ENCODE measurements at places on chromosomes 13 and 19. TPM values are rescaled to one million over a fixed set of nuclear protein-coding genes. Genes with fewer than 3 reads are reported as not detected.
A peak's percentile ranks its signal among the peaks of the same experiment; 100 is the strongest.

Gene SHD
- not detected for total RNA-seq

Gene PGLYRP2
- 0.25 TPM for total RNA-seq

Gene MAST1
- total RNA-seq: 2.4 TPM

Gene UGGT2
- total RNA-seq: not detected

Gene SIAH3
- 0.07 TPM for total RNA-seq

Gene ZNF100
- 18.9 TPM for total RNA-seq

Gene C19orf38
- 1.2 TPM for total RNA-seq

Gene NUCB1
- 102 TPM for total RNA-seq

DNA sequence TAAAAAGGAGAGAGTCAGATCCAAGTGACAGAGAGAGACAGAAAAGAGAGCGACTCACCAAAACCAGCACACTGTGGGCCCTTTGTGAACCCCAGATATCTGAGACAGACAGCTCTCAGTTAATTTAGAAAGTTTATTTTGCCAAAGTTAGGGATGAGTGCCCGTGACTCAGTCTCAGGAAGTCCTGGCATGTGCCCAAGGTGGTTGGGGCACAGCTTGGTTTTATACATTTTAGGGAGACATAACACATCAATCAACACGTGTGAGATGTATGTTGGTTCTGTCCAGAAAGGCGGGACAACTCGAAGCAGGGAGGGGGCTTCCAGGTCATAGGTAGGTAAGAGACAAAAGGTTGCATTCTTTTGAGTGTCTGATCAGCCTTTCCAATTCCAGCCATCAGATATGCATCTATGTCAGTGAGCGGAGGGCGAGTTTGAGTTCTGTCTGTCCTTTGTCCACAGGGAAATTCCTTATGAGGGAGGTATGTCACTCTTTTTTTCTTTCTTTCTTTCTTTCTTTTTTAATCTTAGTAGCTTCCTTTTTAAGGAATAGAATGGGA, 37.2 kb upstream of the ATP11A start:
- H3K4me3 ChIP-seq: no peak overlapping the region
- no peak for DNase-seq
- H3K27me3 ChIP-seq: no peaks in the 10 kb centered on the region
- no peak overlapping the region for H3K27ac ChIP-seq

- no peak overlapping the region for H3K27ac ChIP-seq
- H3K27me3 ChIP-seq: no peaks in the 10 kb centered on the region
- H3K4me1 ChIP-seq: peaks cover 19% of the 10 kb centered on the region
- no peak overlapping the region for H3K4me3 ChIP-seq
Measured at GRCh38 chr19:16161840-16162239, 11.5 kb downstream of the CIB3 start.

DNA sequence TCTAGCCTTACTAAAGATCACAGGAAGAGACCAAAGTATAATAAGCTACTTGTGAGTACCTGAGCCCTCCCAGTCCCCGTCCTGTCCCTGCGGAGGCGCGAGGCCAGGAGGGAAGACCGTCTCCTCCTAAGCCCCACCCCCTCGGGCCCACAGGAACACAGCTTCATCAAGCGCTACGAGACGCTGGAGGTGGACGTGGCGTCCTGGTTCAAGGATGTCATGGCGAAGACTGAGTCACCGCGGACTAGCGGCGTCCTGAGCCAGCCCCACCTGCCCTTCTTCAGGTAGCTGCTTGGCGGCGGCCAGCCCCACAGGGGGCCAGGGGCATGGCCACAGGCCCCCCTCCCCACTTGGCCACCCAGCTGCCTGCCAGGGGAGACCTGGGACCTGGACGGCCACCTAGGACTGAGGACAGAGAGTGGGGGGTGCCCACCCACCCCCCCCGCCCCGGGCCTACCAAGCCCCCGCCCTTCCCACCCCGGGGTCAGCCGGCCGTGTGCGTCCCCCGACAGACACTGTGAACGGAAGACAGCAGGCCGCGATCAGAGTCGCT, 2.4 kb upstream of the TGFBR3L start:
- peaks cover 11% of the 10 kb centered on the region for H3K4me1 ChIP-seq
- H3K36me3 ChIP-seq: peaks cover 19% of the 10 kb centered on the region
- DNase-seq: no peak
- H3K27ac ChIP-seq: no peak overlapping the region
- H3K4me3 ChIP-seq: no peak overlapping the region

DNA sequence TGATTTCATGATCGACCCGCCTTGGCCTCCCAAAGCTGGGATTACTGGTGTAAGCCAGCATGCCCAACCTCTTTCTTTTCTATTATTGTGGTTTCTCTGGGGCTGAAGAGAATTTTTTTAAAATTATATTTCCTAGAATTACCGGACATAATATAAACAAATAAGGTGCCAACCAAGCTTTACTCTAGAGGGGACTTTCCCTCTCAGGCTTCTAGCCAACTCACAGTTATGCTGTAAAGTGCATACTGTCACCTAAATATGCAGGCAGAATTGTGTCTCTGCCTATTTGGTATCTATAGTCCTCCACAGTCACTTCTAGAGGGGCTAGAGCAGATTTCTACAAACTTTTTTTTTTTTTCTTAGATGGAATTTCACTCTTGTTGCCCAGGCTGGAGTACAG, 41.6 kb upstream of the ZNF681 start:
- peaks cover 25% of the 10 kb centered on the region for H3K4me1 ChIP-seq
- H3K4me3 ChIP-seq: no peak overlapping the region
- peaks cover 12% of the 10 kb centered on the region for H3K36me3 ChIP-seq
- no peak for DNase-seq

DNA sequence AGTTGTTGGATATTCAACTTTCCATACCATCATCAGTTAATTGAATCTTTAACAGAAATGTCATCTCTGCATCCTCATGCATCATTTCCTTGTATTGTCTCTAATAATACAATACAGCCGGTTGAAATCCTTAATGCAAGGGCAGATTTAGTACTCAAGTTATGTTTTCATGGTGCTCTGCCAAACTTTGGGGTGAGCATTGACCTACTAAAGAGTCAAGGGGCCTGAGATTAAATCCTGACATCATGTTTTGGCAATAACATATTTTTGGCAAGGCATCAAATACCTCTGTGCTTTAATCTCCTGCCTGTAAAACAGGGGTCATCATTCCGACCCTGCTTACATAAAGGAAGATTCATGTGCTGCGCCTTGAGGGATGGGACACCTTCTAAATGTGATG, 42.7 kb upstream of the ABCC4 start:
- H3K4me1 ChIP-seq: no peaks in the 10 kb centered on the region
- no peak for DNase-seq
- H3K4me3 ChIP-seq: no peak overlapping the region
- no peaks in the 10 kb centered on the region for H3K36me3 ChIP-seq
- H3K27ac ChIP-seq: no peak overlapping the region

DNA sequence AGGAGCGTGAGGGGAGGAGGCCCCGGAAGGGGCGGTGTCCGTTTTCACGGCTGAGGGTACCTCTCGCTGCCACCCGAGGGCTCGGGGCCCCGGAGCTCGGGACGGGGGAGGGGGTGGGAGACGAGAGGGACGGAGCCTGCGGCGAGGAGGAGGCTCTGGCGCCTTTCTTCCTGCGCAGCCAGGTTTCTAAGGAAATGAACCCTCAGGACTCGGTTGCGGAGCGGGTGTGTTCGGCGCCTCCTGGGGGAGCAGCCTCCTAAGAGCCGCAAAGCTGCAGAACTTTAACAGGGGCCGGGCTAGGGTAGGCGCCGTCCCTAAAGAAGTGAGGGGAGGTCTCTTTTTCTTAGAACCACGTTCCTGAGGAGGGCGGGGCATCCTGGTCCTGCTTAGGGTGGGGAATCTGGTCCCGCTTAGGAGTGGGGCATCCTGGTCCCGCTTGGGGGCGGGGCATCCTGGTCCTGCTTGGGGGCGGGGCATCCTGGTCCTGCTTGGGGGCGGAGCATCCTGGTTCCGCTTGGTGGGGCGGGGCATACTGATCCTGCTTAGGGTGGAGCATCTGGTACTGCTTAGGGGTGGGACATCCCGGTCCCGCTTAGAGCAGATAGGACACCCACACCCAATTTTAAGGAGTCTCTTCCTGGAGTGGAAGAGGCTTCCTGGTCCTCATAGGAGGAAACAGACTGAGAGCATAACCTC, 6.2 kb downstream of the SYT5 start:
- H3K36me3 ChIP-seq: no peaks in the 10 kb centered on the region
- peaks cover 16% of the 10 kb centered on the region for H3K4me1 ChIP-seq
- peak; percentile 55 for DNase-seq

DNA sequence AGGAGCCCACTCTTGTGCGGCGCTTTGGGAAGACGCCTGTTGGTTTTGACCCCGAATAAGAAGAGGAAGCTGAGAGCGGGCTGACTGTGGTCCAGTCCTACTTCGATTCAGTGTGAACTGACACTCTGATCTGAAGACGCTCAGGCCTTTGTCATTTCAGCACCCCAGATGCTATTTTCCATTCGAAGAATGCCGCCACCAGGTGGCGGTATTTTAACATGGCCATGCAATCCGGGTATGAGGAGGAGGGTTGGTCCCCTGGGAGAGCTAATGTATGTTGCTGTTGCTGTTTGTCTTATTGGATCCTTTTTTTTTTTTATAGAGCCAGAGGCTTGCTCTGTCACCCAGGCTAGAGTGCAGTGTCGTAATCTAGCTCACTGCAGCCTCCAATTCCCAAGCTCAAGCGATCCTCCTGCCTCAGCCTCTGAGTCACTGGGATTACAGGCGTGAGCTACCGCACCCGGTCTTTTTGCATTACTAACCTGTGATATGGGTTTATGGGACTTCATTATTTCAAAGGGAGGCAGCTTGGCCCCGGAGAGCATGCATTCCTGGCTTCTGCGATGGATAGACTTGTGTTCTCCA, 803 bp upstream of the TIMM44 start:
- peak; percentile 96 for DNase-seq
- peak overlapping the region; percentile 98 for H3K27ac ChIP-seq
- peaks cover 44% of the 10 kb centered on the region for H3K4me1 ChIP-seq
- peak overlapping the region; percentile 97 for H3K4me3 ChIP-seq

DNA sequence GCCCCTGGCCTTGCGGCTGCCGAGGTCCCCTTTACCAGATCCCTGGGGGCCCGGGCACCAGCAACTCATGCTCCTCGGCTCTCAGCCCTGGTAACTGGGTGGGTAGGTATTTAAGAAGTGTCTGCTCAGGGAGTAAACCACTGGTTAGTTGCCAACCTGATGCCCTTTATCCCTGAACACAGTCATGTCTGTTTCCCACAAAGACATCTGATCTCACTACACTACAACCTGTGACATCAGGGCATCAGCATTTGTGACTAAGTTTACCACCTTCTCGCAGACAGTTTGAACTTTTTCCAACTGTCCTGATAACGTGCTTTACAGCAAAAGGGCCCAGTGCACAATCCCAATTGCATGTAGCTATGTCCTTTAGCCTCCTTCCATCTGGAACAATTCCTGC, 22.0 kb downstream of the GGACT start:
- H3K4me1 ChIP-seq: peaks cover 3% of the 10 kb centered on the region
- H3K36me3 ChIP-seq: no peaks in the 10 kb centered on the region
- DNase-seq: no peak
- no peaks in the 10 kb centered on the region for H3K27me3 ChIP-seq

- no peaks in the 10 kb centered on the region for H3K36me3 ChIP-seq
- no peaks in the 10 kb centered on the region for H3K4me1 ChIP-seq
- no peak for DNase-seq
- H3K27ac ChIP-seq: no peak overlapping the region
- H3K27me3 ChIP-seq: no peaks in the 10 kb centered on the region
Measured at GRCh38 chr13:68064001-68064770, 834.0 kb upstream of the PCDH9 start.

DNA sequence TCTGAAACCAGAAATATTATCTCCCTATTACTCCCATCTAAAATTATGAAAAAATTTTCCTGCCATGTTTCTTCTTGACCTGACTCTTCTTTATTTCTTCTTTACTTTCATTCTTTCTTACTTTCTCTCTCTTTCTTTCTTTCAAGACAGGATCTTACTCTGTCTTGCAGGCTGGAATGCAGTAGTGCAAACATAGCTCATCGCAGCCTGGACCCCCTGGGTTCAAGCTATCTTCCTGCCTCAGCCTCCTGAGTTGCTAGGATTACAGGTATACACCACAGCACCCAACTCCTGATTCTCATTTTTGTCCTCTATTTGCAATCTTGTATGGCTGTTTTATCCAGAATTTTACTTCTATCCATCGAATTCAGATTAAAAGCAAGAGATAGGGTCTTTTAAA, 631.1 kb downstream of the TBC1D4 start:
- H3K27ac ChIP-seq: no peak overlapping the region
- DNase-seq: no peak
- peaks cover 1% of the 10 kb centered on the region for H3K27me3 ChIP-seq
- H3K4me3 ChIP-seq: no peak overlapping the region
- no peaks in the 10 kb centered on the region for H3K4me1 ChIP-seq
- H3K36me3 ChIP-seq: no peaks in the 10 kb centered on the region
